ENCODE measurements at places on chromosomes 7 and 10.

DNA sequence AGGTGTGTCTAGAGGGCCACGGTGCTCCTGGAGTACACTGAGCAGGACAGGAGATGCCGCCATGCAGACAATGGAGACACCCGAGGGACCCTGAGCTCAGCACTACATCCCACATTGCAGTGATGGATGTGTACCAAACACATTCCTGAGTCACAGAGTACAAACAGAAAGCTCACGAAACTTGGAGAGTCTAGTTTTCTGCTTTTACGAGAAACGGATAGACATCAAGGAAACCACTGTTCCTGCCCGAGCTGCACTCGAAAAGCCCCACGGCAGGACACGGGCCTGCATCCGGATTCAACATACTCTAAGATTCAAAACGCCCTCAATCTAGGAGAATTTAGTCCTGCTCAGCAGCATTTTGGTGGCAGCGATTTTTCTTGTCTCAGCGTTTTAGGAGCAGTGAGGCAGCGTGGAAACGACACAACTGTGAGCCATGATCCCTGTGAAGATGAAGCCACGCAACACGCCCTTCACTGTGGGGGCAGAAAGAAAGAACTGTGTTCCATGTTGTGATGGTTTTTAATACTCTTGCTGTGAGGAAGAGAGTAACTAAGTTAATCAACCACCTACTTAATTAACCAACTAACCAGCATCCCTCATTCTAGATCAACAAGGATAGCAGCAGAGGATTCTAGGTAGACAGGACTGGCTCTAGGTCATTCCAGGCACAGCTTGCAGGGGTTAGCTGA is 3.2 kb downstream of the TNS3 start:
- no peak for DNase-seq

GRCh38 chr7:128361411-128362379 is at the start of gene PRRT4:
PRRT4 (minus strand) TSS chr7:128361690.
- DNase-seq = peak; percentile 36

DNA sequence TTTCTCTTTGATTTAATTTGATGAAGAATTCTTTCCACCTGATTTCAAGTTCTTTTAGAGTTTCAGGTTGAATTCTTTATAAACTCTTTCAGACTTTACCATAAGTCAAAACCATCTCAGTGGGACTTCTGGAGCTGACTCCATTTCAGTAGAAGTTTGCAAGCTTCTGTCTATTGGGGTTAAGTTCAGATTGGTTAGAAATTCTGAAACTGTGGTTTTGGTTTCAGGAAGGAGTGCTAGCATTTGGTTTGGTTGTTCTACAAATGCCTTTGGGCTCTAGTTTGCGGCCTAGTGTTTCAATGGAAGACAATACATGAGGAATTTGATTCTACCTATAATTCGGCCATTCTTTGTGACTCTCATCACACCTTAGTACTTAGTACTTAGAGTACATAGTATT is 176.8 kb upstream of the RHOBTB1 start:
- DNase-seq = no peak

DNA sequence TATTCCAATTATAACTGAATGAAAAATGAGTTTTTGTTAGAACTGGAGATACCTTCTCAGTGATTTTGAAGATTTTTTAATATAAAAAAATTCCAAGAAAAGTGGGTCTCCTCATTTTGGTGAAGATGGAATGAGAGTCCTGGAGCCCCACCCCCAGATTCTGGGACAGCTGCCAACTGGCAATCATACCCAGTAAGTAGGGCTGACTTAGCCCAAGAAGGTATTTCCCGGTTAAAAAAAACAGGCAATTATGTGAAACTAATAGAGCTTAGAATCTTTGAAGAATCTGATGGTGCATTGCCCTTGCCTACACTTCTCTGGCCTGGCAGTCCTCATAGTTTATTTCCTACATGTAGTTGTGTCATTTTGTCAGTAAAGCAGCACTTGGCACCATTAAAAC is 52.8 kb upstream of the VWDE start:
- no peak for DNase-seq

DNA sequence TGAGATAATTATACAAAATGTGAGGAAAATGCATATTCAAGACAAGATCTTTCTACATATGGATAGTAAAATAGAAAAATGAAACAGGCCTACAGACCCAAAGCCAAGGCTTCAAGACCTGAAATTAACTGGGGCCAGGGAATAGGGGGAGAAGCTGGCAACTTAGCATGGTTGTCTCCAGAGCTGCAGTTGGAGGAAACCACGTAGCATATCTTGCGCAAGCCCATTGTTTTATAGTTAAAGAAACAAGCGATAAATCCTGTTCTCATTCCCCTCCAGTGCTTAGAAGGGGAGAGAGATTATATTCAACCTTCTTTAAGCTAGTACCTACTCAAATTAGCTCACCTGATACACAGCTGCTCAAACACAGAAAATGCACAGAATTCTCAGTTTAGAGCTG is 197.1 kb downstream of the SORCS1 start:
- no peak for DNase-seq

Data from CD4-positive, alpha-beta T cell treated with Interleukin-15 for 4 hours (primary cell).